ENCODE measurements at places on chromosomes 13 and 19.

- DNase-seq, result peak; percentile 57
Measured at GRCh38 chr19:13262450-13262849, 112.2 kb downstream of the IER2 start.

- no peak for DNase-seq
Measured at GRCh38 chr13:59459972-59460371, 703.8 kb downstream of the DIAPH3 start.

DNA sequence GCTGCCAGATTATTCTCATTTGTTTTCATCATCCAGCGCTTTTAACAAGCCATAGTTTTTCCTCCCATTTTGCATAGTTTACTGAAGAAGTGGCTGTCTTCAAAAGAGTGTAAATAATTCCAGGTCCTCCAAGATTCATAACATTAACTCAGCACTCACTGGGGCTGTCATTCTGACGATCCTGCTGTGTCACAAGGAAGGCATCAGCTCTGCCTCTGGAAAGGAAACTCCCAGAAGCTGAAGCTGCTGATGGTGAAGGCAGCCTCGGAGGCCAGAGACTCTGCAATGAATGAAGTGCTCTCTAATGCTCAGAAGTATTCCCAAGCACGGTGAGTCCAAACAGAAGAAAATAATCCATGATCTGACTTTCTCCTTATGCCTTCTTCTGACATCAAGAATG lies 60.0 kb downstream of the FLT1 start:
- peak; percentile 46 for DNase-seq

GRCh38 chr19:12721656-12722565 lies 1.8 kb downstream of the TNPO2 start:
- peak; percentile 84 for DNase-seq

DNA sequence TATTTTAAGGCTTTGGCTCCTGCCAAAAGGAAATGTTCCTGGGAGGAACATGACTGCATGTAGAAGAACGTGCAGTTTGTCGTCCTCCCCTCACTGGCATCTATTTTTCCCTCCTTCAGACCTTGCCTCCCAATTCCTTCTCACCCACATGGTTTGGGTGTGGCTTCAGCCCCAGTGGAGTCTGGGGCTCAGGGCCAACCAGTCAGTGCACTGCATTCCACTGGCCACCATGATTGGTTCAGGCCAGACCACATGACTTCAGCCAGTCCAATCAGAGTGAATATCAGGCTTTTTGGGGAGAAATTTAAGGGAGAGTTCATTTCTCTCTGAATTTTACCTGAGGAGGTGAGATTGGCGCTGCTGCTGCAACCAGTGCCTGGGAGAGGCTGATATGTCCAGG lies 171.6 kb downstream of the ZIC5 start:
- no peak for DNase-seq

- no peak for DNase-seq
Measured at GRCh38 chr19:15453091-15453578, 3.4 kb upstream of the WIZ start.

- DNase-seq, result no peak
Measured at GRCh38 chr13:44930280-44930679, 59.0 kb downstream of the NUFIP1 start.

DNA sequence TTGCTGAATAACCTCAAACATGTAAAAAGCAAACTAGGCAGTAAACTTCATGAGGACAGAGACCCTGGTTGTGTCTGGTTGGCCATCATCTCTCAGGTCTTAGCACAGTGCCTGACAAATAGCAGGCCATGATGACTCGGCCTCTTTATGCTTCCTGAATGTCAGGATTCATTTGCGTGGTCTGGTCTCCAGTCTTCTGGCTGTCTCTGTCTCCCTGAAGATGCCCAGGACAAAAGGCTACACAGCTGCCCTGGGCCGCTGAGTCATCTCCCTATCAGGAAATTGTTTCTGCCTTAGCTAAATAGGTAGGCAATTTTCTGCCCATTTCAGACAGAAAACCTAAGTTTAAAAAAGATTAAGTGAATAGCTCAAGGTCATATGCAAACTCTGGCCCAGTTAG lies 84.1 kb upstream of the FNDC3A start:
- DNase-seq, result peak; percentile 53

- DNase-seq, result peak; percentile 43
Measured at GRCh38 chr19:39038098-39038497, 5.7 kb upstream of the FBXO27 start.

- DNase-seq, result no peak
Measured at GRCh38 chr19:12272980-12273901, 21.4 kb downstream of the ZNF44 start.

- DNase-seq, result no peak
Measured at GRCh38 chr13:78826312-78826711, 167.4 kb upstream of the OBI1 start.

- DNase-seq, result peak; percentile 70
Measured at GRCh38 chr19:18029617-18030338, 21.8 kb downstream of the ARRDC2 start.

DNA sequence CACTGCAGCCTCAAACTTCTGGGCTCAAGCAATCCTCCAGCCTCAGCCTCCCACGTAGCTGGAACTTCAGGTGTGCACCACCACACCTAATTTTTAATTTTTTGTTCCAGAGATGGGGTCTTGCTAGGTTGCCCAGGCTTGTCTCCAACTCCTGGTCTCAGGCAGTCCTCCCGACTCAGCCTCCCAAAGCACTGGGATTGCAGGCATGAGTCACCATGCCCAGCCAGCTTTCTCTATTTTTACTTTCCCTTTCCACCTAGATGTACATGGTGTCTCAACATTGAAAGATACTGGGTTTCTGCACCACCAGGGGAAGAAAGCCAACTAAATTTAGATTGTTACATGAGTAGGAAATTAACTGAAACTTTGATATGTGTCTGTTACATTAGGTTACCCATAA lies 13.8 kb upstream of the ZNF846 start:
- DNase-seq, result no peak

DNA sequence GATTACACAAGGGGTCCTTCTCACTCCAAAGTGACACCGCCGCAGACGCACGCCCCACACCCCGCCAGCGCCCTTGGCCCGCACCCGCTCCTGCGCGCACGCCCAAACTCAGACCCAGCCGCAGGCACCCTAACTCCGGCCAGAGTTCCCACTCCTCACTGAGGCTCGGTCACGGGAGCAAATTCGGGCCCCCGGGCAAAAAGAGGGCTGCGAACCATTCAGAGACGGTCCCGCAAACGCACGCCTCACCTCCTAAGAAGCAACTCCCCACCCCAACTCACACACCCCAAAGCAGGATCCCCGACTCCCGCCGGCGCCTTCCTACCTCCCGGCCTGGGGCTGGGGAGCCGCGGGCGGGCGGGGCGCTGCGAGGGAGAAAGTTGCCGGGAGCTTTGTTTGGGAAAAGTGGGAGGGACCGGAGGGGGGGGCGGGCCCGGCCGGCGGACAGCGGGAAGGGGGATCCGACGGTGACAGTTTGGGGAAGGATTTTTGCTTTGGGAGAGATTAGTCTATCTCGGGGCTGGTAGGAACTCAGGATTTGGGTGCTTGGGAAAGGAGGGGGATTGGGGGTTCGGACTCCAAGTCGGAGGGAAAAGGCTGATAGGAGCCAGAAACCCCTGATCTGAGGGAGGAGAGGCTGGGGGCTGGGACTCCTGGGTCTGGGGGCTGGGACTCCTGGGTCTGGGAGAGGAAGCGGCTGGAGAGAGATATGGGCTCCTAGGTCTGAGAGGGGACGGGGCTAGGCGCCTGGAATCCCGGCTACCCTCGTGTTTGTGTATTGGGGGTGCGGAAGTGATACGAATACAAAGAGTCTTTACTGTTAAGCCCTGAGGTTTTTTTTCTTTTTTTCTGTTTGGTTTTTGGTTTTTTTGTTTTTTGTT lies at the start of gene TEAD2:
TSS of gene TEAD2 (minus strand) at position 369 of the 881 bp plus-strand sequence. CDS start 2,341 bp downstream, outside the sequence.
- peak; percentile 66 for DNase-seq

DNA sequence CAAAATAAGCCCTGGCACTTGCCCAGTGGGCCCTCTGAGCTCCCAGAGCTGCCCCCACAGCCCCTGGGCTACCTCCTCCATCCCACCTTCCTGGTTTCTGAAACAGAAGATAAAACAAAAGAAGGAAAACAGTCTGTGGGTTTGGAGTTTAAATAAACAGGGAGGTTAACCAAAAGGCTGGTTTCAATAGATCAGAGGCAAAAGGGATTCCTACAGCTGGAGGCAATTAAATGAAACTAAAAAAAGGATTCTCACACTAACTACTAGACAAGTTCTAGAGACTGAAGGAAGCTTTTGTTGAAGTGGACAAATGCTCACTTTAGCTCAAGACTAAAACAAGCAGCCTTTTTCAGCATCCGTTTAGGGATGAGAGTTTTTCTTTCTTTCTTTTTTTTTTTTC lies 569.8 kb downstream of the FGF9 start:
- DNase-seq, result no peak

GRCh38 chr19:1074544-1075283 lies 7.7 kb downstream of the ARHGAP45 start:
- DNase-seq, result peak; percentile 75

- no peak for DNase-seq
Measured at GRCh38 chr19:13923194-13923987, 14.8 kb downstream of the PODNL1 start.

DNA sequence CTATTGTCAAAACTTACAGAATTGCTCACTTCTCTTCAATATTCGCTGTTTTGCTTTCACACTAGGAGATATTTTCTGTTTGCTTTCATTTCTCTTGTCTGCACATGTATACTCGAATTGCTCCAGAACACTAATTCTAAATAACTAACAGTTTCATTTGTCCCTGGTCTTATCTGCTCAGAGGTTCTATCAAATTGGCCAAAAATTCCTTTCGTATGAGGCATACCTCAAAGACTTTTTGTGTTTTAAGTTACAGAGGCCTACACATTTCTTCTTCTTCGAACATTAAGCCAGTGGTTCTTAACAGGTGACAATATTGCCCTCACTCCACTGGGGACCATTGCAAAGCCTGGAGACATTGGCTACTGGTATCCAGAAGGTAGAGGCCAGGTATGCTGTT lies 1314.6 kb downstream of the EFNB2 start:
- no peak for DNase-seq

GRCh38 chr13:35179494-35179893 lies 237.4 kb downstream of the NBEA start:
- no peak for DNase-seq

DNA sequence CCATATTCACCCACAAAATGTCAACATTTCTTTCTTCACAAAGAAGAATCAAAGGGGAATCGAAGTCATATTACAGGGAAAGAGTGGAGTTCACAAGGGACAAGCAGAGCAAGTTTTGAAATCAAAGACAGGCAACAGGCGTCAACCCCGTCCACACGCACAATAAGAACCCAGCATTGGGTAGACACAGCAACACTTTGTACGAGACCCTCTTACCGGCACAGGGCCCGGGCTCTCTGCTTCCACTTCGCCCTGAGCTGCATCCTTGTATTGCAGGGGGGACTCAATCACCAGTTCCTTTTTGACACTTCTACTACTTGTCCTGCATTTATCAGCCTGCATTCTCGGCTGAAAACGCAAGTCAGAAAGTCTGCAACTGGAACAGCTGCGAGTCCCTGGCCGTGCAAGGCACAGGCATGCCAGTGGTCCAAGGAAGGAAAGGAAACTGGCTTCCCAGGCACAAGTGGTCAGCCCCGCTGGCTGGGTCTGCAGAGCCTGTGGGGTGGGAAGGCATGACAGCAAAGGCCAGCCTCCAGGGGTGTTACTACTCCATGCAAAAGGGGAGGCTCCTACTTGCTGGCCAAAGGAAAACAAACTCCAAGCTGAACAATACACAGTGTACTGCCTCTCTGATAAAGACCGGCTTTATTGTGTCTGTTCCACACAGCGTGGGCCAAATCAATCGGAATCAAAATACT lies at the start of gene DOCK9:
TSS of gene DOCK9 (minus strand) at position 497 of the 698 bp plus-strand sequence. CDS start at position 342, 155 bp downstream.
- peak; percentile 79 for DNase-seq

- no peak for DNase-seq
Measured at GRCh38 chr13:40206241-40207000, 460.0 kb downstream of the FOXO1 start.

GRCh38 chr13:46342538-46342937 lies 44.5 kb downstream of the RUBCNL start:
- no peak for DNase-seq

- DNase-seq, result no peak
Measured at GRCh38 chr13:36888645-36889044, 31.4 kb downstream of the SMAD9 start.

DNA sequence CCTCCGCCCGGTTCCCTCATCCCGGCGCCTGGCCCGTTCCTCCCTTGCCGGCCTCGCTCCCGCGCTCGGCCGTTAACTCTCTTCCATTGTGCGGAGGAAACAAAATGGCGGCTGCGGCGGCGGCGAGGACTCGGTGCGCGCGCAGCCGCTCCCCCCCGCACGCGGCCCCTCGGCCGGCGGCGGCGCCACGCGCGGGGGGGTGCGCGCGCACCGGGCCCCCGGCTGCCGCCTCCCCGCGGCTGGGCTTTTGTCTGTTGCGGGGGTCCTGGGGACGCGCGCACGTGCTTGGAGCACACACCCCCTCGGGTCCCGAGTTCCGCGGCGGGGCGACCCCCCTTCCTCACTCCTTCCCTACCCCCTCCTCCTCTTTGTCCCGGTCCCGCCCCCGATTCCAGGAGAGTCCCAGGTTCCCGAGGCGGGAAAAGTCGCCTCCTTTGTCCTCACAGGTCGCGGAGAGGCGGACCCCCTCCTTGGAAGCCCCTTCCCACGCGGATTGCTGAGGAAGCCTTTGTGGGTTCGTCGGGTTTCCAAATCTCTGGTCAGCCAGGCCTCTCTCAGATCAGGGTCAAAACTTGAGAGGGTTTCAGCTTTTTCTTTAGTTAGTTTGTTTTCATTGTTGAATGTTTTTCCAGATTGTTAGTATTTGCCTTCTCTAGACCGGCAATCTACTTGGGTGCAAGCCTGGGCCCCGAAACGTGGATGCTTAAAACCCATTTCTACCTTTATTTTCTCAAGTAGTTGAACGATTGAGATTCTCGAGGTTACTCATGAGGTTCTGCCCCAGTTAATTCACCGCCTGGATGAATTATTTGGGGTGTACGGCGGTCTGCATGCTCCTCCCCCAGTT lies 687 bp downstream of the ILF3 start:
- DNase-seq, result peak; percentile 32

GRCh38 chr13:67281466-67281865 lies 51.3 kb upstream of the PCDH9 start:
- no peak for DNase-seq

DNA sequence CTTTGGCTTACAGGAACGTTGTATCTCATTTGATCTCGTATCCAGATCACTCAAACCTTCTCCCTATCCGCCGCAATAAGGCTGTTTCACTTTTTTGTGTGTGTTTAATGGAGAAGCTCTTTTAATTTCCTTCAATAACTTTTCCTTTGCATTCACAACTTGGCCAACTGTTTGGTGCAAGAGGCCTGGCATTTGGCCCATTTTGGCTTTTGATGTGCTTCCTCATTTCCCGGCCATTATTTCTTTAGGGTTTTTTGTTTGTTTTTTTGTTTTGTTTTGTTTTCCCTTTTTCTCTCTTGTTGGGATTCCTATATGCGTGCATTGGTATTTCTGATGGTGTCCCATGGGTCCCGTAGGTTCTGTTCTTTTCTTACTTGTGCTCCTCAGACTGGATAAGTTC lies 6.1 kb upstream of the UPF3A start:
- no peak for DNase-seq

GRCh38 chr13:58660826-58661225 lies 1029.3 kb downstream of the PCDH17 start:
- DNase-seq, result no peak

- DNase-seq, result no peak
Measured at GRCh38 chr19:30228113-30228834, 143.9 kb upstream of the ZNF536 start.

GRCh38 chr13:34542321-34542720 lies 399.7 kb upstream of the NBEA start:
- no peak for DNase-seq

- DNase-seq, result peak; percentile 92
Measured at GRCh38 chr19:49866933-49867782, at the start of gene PNKP. Gene PNKP (minus strand): TSS chr19:49867576. CDS start chr19:49867204, 372 bp downstream.

GRCh38 chr13:84823528-84823927 lies 941.3 kb upstream of the SLITRK1 start:
- DNase-seq, result no peak

Data from fibroblast of villous mesenchyme (primary cell).